Endodermal cell (in vitro differentiated cells): ENCODE measurements at places on chromosomes 16 and 17.
A peak's percentile ranks its signal among the peaks of the same experiment; 100 is the strongest.

DNA sequence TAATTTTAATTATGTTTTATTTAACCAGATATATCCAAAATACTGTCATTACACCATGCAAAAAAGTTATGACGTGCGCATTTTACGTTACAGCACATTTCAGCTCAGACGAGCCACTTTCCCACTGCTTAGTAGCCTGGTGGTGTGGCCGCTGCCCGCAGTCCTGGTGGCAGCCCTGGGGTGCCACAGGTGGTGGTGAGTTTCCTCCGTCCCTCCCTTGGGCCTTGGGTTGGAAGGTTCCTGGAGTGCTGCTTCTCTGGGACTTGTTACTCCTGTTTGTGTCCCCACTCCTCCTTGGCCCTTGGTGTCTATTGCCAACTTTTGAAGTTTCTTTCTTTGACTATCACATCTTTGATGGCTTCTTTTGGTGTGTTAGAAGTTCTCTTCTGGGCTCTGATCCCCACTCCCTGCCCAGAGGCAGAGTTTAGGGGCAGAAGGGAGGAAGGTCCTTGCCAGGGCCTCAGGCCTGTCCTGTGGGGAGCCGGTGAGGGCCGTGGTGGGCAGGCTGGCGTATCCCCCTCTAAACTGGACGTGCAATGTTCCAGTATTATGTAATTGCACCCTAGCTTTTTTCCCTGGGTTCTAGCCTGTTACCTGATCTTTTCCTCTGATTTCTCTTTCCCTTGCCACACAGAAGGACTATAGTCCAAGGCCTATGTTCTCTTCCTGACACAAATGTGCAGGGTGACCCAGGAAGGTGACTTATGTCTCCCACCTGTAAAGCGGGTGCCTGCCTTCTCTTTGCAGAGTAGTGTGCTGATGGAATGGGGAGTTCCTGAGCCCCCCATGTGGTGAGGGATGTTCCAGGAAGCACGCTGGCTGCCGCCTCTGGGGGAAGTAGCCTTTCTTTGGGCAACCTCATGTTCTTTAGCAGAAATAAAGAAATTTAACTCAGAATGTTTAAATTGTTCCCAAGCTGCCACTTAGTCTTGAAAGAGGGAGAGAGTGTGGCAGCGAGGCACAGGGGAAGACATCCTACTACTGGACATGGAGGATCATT is 8.4 kb downstream of the MPRIP start:
- DNase-seq: peak; percentile 42

DNA sequence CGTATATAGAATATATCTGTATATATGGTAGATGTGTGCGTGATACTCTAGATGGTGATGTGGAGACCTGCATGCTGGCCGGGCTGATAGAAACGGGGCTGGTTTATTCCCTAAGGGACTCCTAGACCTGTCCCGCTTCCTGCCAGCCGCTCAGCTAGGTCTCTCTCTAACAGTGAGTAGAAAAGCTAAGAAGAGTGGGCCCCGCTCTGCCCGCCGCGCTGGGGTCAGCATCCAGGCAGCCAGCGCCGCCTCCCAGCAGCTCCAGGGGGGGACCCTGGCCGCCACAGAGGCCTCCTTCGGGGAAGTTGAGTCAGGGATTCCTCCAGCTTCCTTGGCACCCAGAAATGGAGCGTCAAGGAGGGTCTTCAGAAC is 9.4 kb downstream of the CYGB start:
- no peak for DNase-seq

GRCh38 chr16:27686926-27687325 is 137.0 kb downstream of the KATNIP start:
- no peak for DNase-seq

- no peak for DNase-seq
These were observed 5.5 kb upstream of the RAPGEFL1 start for GRCh38 chr17:40171750-40172149.

DNA sequence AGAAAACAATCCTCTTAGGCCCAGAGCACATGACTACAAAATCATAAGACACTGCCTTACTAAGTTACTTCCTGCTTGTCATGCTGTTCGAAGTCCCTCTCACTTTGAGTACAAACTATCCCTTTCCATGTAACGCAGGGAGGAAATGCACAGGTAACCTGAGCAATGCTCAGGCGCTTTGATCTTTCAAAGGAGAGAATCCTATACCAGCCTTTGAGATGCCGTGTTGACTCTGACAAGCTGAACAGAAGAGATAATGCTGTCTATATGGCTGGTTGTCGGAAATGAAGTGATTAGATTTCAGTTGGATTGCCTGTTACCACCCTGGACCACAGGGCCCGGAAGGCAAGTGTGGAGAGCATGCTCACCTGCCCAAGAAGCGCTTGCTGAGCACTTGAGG is 75.9 kb downstream of the CDH11 start:
- DNase-seq: no peak

GRCh38 chr16:53925526-53925925 is 221.6 kb downstream of the FTO start:
- no peak for DNase-seq

DNA sequence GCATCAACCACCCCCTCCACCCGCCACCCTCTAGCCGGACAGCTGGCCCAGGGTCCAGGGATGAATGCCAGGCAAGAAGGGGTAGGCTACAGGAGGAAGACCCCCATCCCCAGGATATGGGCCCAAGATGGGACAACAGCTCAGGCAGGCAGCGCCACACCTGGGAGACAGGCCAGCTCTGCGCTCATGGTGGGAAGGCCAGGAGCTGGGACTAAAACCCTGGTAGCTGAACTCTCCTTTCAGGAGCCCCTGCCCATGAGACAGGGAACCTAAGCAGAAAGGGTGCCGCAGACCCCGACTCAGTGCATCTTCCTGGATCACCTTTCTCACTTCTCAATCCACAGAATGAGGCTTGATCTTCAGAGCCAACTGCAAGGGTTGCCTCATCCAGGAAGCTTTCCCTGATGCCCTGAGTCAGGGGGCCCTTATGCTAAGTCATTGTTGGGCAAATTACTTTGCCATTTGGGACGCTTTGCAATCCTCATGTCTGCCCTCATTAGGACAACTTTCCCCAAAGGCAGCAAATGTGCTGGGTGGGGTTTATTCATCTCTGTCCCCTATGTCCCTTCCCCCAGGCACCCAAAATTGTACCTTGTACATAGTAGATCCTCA is 9.0 kb downstream of the ZDHHC1 start:
- DNase-seq: no peak

GRCh38 chr16:49883076-49884014 is 27.4 kb upstream of the ZNF423 start:
- peak; percentile 71 for DNase-seq
